ENCODE measurements at places on chromosomes 12 and 14.

GRCh38 chr12:27185234-27186021 lies 58.7 kb upstream of the STK38L start:
- DNase-seq = no peak

DNA sequence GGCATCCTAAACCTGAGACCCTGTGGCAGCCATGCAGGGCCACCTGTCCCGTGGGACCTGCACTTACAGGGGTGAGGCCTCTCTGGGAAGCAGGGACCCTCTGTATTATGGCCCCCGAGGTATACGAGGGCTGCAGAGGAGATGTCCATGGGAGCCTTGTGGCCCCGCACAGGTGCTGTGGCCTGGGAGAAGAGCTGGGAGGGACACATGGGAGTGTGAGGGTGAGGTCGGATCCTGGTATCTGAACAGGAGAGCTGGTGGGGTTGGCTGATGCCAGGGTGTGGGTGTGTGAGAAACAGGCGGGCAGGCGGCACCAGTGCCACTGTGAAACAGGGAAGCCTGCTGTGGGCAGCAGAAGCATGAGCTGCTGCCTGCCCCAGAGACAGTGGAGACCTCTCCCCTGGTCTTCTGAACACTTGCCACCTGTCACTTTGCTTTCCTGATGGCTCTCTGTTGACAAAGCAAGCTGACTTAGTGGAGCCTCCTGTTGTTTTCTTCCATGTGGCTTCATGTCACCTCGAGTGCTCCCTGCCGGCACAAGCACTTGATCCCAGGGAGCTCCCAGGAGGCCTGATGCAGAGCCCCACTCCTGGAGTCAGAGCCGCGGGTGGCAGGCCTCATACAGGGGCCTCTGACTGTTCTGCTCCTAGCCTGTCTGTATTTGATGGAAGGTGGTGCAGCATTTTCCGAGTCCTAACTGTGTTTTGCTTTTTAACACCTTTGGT lies 19.8 kb upstream of the AMN start:
- DNase-seq = no peak

- no peak for DNase-seq
Measured at GRCh38 chr12:75130811-75131210, 78.8 kb downstream of the KCNC2 start.

- no peak for DNase-seq
Measured at GRCh38 chr12:52600941-52601481, at the start of gene KRT72. TSS of gene KRT72 (minus strand) at chr12:52601463. CDS start at chr12:52601452, 11 bp downstream.

DNA sequence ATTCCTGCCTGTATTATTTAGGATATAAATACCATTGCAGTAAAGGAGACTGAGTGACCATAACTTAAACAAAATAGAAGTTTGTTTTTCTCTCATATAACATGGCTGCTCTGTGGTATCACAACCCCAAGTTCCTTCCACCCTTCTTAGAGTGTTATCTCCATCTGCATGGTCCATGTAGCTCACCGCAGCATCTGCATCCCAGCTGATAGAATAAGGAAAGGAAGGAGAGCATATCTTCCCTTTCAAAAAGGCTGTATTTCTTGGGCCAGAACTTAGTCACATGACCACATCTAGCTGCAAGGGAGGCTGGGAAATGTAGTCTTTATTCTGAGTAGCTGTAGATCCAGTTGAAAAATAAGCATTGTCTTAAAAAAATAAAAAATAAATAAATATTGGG lies 184.8 kb upstream of the NUDT4 start:
- DNase-seq = no peak

- no peak for DNase-seq
Measured at GRCh38 chr14:44970907-44971306, 8.9 kb downstream of the TOGARAM1 start.

DNA sequence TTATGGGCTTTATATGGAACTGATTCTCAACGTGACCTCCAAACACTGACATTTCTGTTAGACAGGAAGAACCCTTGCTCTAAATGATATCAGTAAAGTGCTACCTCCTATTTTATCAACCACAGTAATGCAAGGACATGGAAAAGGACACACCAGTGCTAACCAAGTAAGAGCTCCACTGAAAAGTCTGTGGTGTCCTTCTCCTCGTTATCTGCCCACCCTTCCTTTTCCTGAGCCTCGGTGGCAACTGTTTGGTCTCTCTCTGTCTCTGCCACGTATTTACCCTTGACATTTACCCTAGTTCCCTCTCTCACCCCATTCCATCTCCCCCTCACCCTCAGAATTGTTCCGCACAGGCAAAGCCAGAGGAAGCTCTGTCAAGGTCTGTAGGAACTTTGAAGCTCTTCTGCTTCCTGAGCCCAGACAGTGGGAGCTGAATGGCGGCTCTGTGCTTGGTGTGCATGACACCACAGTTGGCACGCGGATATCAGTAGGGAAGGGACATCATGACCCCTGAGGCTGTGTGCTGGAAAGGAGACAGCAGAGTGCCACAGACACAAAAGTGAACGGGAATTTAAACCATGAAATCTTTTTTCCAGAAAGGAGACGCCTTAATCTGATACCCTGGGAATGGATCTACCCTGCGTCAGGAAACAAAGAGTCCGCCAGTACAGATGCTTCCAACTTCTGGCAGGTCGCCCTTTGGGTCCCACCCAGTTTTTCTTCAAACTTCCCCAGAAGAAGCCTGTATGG lies 50.8 kb downstream of the NTN4 start:
- DNase-seq = no peak

DNA sequence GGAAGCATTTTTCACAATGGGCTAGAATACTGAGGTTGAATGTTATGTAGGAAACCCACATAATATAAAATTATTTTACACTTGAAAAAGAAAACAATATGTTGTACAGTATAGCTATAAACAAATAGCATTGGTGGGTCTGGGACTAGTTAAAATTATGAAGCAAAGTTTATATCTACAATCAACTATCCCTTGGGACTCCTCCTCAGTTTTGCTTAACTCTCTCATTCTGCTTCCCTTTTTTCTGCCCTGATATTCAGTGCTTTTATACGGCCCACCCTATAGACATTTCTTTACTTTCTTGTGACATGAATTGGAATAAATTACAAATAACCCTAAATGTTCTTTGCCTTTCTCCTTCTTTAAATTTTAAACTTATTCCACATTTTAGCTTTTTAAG lies 300.5 kb downstream of the FBXL14 start:
- no peak for DNase-seq

- DNase-seq = no peak
Measured at GRCh38 chr12:116048879-116049278, 228.6 kb downstream of the MED13L start.

All from SK-N-DZ (cell line).